Activated T-cell treated with anti-CD3 and anti-CD28 coated beads for 24 hours (primary cell): ENCODE measurements at places on chromosomes 2 and 18.

- DNase-seq, result no peak
These were observed 2.5 kb upstream of the PKDCC start for GRCh38 chr2:42045352-42045751.

- no peak for DNase-seq
These were observed 310.4 kb downstream of the MTX2 start for GRCh38 chr2:176579608-176580007.

- DNase-seq, result no peak
These were observed 687.5 kb downstream of the NYAP2 start for GRCh38 chr2:226087051-226087450.

DNA sequence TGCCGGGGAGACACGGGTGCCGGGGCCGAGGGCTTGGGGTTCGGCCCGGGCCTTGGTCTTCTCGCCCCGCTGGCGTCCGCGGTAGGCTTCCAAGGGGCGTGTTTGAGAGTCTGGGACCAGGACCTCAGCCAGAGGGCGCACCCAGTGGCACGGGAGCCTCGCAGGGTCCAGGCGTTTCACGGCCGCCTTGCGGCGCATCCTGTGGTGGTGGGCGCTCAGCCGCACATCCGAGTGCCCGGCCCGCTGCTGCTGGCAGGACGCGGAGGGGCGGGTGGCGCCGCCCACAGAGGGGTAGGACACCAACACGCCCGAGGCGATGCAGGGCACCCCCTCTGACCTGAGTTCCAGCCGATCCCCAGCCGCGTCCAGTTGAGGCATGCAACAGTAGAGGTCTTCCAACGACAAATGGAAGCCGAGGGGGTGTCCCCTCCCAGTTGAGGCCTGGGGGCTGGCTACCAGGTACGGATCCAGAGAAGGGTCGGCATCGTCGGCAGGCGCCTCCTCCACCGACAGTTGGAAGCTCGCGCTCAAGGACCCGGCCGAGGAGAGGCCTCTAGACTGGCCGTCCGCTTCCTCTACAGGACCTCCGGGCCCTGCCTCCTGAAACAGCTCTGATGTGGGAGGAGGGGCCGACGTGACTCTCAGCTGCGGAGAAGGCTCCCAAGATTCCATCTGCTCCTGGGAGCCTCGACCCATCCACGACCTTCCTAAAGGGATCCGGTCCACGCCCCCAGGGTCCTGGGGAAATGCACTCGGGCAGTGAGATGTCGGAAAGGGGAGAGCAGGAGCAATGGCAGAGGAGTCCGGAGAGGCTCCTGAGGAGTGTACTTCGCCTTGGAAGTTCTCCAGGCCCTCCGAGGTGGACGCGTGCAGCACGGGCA, 6.3 kb downstream of the C2orf81 start:
- DNase-seq, result no peak

DNA sequence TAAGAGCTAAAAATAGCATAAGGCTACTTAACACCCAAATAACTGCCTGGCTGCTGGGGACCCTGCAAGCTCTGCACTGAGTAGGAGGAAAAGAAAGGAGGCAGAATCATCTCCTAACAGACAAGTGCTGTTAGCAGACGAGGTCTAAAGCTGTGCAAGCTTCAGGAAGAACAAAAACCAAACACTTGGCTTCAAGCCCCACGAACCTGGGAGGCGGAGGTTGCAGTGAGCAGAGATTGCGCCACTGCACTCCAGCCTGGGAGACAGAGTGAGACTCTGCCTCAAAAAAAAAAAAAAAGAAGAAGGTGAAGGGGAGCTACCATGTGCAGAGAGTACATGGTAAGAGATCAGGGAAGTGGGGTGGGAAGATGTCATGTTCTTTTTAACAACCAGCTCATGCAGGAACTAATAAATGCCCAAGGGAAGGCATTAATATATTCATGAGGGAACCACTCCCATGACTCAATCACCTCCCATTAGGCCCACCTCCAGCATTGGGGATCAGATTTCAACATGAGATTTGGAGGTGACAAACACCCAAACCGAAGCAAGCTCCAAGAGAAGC, 28.8 kb upstream of the INO80C start:
- no peak for DNase-seq

DNA sequence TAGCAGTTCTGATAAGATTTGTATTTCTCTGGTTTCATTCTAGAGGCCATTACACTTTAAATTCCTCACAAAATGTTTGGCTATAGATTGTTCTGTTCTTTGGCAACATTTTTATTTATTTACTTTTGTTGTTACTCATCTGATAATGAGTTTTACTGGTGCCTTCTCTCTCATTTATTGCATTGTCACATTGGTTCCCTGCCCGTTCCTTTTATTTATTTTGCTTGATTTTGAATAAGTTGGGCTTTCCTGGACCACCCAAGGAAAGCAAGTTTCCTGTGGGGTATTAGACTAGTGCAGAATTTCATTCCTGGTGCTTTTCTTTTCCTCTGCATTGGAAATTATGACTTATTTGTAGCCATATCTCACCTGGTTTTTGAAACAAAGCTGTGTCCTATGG, 232.0 kb downstream of the SOCS6 start:
- DNase-seq, result no peak
